ENCODE measurements at places on chromosomes 5 and 9.

- DNase-seq, result no peak
Measured at GRCh38 chr5:88669371-88670050, 213.5 kb downstream of the MEF2C start.

DNA sequence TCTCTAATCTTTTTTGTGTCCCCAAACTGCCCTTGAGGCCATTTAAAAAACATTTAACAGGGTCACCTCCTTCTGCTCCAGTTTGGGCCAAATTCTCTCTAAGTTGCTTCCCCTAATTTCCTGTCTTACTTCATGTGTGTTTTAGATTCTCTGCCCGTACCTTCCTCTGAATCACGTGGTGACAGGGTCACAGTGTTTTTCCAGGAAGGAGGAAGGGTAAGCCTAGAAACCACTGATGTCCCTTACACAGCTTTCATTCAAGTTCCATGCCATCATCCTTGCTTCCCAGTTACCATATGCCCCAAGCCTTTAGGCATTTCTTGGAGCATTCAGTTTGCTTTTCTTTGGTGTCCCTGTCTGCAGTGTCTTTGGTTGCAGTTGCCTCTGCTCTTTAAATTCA lies 42.4 kb upstream of the MACIR start:
- DNase-seq, result no peak

GRCh38 chr5:22757776-22758175 lies 95.4 kb downstream of the CDH12 start:
- DNase-seq, result no peak

- no peak for DNase-seq
Measured at GRCh38 chr5:63245271-63245670, 666.7 kb downstream of the LRRC70 start.

- peak; percentile 47 for DNase-seq
Measured at GRCh38 chr9:137237759-137238726, 3.0 kb upstream of the TUBB4B start.

DNA sequence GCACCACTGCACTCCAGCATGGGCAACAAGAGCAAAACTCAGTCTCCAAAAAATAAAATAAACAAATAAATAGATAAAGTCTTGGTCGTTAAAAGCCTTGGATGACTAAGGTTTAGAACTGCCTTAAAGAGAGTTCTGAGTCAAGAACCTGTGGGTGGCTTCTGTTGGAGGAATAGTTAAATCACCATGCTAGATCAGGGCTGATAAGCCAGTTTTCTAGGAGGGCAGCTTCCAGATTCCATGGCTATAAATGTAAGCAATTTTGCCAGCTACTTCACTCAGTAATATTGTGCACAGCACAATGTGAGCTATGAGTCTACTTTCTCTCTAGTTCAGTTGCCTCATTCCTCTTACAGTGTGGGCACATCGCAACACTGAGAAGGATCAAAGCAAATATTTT lies 242.1 kb upstream of the NUDT12 start:
- DNase-seq, result no peak

- DNase-seq, result no peak
Measured at GRCh38 chr5:113514289-113514635, 768 bp downstream of the YTHDC2 start.

DNA sequence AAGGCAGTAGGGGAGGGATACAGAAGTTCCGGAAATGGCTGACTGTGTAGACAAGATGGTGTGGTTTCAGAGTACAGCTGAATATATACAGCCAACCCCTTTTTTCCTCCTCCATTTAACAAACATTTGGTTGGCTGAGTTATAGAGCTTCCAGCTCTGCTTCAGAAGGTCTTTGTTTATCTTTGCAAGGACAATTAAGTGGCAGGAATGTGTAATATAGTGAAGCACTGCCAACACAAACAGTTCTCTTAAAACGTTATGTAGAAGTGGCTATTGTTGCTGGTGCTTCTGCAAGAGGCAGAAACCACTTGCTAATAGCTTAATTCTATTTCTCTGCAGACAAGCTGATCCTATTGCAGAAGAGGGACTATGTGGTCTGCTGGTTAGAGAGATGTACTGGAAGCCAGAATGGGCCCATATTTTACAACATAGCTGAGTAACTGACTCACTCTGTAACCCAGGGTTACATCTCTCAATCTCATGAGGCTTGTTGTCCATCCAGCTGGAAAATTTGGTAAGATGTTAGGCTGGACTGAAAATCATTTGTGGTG lies 62.7 kb upstream of the OSMR start:
- DNase-seq, result peak; percentile 63

- DNase-seq, result no peak
Measured at GRCh38 chr5:56159521-56159947, 73.6 kb downstream of the ANKRD55 start.

DNA sequence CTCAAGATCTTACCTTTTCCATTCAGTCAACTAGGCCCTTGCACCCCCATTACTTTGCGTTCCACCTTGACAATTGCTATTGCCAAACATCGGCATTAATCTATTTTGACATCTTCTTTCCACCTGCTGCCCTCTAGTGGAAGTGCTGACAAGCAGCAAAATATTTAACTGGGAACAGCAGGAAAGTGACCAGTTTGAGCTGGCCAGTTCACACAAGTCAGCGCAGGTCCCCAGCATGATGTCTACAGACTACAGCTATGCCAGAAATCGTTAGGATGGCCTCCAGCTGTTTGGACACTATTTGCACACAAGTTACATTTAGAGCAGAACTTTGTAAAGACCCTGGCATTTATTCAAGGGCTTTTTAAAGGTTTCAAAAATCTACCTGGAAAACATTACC lies 160.1 kb downstream of the GHR start:
- DNase-seq, result no peak

DNA sequence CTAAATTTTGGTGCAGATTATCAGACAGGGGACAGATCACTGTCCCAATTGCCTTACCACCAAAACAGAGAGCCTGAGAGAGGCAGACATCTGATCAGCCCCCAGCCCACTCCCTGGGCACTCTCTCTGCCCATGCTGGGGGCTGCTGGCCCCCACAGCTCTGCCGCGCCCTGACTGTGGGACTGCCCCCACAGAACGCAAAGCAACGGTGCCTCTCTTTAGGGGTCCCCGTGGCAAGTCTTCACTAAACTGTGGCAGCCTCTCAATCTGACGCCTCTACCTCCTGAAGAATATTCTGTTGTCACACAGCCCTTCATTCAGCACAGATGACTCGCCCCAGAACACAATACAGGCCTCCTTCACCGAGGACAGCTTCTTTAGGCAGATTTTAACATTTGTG lies 197.4 kb downstream of the ERCC6L2 start:
- DNase-seq, result no peak

GRCh38 chr5:53180991-53181390 lies 71.4 kb upstream of the MOCS2 start:
- no peak for DNase-seq

GRCh38 chr9:70405808-70406433 lies 8.5 kb downstream of the KLF9 start:
- DNase-seq, result no peak

DNA sequence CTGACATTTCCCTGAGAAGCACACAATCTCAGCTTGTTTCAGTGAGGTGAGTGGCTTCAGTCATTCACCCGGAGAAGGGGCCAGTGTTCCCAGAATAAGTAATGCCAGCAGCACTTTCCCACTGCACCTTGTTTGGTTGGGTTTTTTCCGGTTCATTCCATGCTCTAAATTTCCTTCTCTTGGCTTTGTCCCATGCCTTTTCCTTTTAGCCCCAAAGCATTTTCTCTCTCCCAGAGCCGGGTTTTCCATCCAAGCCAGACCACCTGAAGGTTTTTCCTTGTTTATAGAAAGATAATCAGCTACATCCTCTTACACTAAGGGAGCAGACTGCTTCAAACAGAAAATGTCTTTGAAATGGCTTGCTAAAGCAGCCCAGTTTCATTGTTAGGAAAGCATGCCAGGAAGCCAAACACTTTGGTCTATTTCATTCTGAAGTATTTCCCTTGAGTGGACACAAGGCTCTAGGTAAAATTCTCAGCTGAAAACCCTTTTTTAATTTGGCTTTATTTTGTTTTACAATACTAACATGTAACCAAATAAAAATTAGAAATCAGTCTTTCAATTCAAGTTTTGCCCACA lies 501.6 kb downstream of the DTWD2 start:
- no peak for DNase-seq

DNA sequence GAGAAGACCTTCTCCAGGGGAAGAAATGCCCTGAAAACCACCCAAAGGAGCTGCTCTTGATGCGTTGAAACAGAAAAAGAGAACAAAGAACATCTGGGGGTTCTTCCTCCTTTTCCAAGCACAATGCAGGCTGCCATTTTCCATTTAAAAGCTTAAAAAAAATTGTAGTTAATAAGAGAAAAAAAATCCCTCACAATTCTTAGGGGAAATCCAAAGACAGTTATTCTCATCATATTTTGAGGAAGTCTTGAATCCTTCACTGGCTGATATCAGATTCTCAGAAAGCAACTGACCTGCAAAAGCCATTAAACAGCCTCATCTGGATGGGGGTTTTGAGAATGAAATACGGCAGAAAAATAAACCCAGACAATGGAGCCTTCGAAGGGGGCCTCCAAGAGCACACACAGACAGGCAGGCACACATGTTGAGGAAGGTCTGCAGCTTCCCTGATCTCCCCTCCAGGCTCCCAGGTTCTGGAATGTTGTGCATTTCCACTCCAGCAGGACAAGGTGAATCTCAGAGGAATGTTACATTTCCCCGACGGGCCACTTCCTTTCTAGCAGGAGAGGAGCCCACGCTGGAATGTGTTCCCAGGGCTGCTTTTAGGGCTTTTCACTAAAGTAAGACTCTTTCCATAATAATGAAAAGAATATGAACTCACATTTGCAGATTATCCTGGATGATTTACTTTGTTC lies 159.4 kb upstream of the S1PR3 start:
- DNase-seq, result no peak

GRCh38 chr9:35659340-35659739 lies 1.2 kb downstream of the CCDC107 start:
- no peak for DNase-seq

- no peak for DNase-seq
Measured at GRCh38 chr9:77712533-77713130, 64.5 kb upstream of the GNA14 start.

DNA sequence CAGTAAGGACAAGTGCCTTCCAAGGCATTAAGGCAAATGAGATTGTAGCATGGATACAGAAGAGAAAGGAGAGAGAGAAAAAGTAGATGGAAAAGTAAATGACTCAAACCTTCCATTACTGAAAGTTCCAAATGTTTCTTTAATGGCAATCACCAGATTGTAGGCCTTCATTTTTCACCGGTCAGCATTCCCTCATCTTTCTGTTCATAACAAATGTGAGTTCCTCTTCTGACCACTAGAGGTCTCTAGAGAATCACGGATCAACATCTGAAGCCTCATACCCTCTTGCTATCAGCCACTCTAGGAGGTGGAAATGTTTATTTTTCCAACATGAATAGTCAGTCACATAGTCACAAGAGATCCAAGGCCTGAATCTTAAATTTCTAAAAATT lies 73.6 kb upstream of the RPS23 start:
- DNase-seq, result peak; percentile 43

DNA sequence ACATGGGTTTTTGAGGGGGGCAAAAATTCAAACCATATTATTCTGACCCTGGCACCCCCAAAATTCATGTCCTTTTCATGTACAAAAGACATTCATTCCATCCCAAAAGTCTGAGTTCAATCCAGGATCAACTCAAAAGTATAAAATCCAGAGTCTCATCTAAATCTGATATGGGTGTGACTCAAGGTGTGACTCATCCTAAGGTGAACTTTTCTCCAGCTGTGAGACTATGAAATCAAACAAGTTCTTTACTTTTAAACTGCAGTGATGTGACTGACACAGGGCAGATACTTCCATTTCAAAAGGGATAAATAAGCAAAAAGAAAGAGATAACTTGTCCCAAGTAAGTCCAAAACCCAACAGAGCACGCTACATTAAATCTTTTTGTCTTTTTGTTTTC lies 20.6 kb upstream of the CYLC2 start:
- DNase-seq, result no peak

GRCh38 chr9:7784472-7784871 lies 15.1 kb downstream of the DMAC1 start:
- DNase-seq, result no peak

- DNase-seq, result no peak
Measured at GRCh38 chr5:25688156-25688555, 1043.4 kb upstream of the CDH10 start.

- DNase-seq, result no peak
Measured at GRCh38 chr5:150173161-150173560, 6.6 kb downstream of the CDX1 start.

GRCh38 chr5:111983459-111983858 lies 226.5 kb upstream of the NREP start:
- DNase-seq, result no peak

DNA sequence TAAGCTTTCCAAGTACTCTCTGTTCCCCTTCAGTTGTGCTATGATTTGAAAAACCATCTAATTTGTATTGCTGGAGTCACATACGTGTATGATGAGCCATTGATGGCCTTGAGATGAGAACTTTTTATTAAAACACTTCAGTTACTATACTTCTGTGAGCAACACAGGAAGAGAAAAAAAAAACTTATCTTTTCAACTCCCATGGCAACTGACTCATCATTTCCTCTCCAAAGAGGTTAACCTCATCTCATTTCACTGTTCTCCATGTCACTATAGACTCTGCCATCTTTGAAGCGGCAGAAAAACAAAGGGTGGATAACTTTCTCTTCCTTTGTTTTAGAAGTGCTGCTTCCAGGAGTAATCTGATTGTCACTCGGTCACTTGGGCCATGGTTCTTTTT lies 104.3 kb upstream of the PCSK1 start:
- DNase-seq, result no peak

- DNase-seq, result peak; percentile 91
Measured at GRCh38 chr9:124428751-124429529, 13.7 kb upstream of the PSMB7 start.

DNA sequence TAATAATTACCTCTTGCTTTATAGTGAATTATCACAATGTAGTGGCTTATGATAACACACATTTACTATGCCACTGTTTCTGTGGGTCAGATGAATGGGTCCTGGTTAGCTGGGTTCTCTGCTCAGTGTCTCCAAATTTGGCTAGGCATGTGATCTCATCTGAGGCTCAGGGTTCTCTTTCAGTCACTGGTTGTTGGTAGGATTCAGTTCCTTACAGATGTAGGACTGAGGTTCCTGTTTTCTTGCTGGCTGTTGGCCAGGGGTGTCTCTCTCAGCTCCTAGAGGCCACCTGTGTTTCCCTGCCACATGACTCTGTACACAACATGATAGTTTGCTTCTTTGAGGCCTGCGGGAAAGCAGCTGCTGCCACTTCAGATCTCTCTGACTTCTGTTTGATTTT lies 7.1 kb downstream of the NFX1 start:
- DNase-seq, result no peak

DNA sequence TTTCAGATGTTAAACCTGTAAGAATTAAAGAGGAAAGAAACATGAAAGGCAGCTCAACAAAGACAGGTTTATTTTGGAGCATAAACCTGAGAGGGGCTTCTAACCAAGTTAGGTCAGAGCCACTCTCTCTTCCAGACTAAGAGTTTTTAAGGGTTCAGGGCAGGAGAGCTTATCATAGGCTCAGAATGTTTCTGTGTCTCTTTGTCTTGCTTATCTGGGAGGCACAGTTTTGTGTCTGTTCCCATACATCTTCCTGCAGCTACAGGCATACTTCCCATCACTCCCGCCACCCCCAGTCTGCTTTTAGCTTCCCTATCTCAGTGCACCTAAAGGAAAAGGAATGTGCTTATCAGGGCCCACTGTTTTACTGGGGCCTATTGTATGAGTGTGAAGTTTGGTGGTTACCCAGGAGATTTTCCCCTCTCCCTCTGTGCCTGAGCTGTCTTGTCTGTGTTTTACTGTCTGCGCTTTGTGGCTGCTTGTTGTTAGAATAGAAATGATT lies 21.9 kb downstream of the CD14 start:
- no peak for DNase-seq

GRCh38 chr5:178155065-178155464 lies 1.4 kb upstream of the NHP2 start:
- DNase-seq, result no peak

- DNase-seq, result no peak
Measured at GRCh38 chr5:181215997-181216989, 6.8 kb upstream of the TRIM41 start.
